ENCODE measurements at places on chromosomes 11 and 22.

GRCh38 chr11:77455740-77456139, 18.2 kb downstream of the PAK1 start:
- no peak for DNase-seq

GRCh38 chr11:74707602-74708510, 23.4 kb downstream of the CHRDL2 start:
- DNase-seq = no peak

DNA sequence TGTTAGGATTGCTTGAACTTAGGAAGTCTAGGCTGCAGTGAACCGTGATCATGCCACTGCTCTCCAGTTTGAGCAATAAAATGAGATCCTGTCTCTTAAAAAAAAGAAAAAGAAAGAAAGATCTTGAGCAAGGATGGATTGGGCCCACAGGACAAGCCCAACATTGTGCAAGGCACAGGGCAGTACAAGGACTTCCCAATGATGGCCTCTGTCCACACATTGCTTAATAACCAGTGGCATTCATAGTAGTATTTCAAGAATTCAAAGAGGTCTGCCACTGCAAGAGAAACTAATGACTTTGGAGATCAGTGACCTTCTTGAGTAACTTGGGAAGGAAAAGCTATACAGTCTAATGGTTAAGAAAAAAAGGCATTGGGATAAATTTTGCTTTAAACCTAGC, 44.6 kb downstream of the SEZ6L start:
- no peak for DNase-seq

DNA sequence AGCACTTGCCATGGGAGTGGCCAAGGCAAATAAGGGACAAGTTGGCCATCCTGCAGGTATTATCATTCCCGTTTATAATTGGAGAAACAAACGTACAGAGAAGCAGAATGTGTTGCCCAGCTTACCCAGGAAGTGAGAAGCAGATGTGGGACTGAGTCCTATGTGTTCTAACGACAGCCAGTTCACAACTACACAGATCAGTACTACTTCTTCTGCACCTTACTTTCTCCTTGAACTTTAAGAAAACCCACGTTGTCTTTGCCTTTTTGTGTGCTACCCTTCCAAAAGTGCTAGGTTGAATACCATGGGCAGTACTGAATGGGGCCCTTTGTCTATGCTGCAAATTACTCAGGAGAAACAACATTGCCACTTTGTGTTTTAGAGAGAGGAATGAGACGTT, 62.8 kb upstream of the BLID start:
- DNase-seq = no peak

GRCh38 chr11:43989162-43989981, 46.9 kb downstream of the C11orf96 start:
- no peak for DNase-seq

- DNase-seq = no peak
Measured at GRCh38 chr11:13861411-13861810, 101.1 kb upstream of the SPON1 start.

- DNase-seq = no peak
Measured at GRCh38 chr11:19822531-19822930, 109.9 kb downstream of the NAV2 start.

- DNase-seq = no peak
Measured at GRCh38 chr11:64226507-64227051, 505 bp downstream of the NUDT22 start.

DNA sequence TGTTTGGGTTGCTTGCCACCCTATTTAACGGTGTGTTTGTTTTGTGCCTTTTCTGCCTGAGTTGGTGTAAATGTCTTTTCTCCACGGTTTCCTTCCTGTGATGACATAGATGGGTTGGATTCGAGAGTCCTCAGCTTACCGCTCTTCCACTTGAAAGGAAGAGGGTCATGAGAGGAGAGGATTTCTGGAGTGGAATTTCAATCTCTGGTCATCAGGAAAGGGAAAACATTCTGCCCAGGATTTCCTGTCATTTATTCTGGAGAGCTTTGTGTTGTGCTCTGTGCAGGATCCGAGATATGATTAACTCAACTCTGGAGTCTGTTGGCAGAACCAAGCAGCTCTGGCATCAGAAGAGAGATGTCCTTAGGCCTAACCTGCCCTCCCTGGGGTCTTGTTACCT, 605.2 kb downstream of the NTM start:
- no peak for DNase-seq

- DNase-seq = peak; percentile 11
Measured at GRCh38 chr11:74685905-74686304, 45.3 kb downstream of the CHRDL2 start.

GRCh38 chr11:72012091-72012630, 13.5 kb downstream of the IL18BP start:
- DNase-seq = no peak

- DNase-seq = no peak
Measured at GRCh38 chr11:24391167-24391566, 105.7 kb upstream of the LUZP2 start.

GRCh38 chr11:132976115-132976514, 556.2 kb downstream of the OPCML start:
- no peak for DNase-seq

GRCh38 chr11:97685695-97686094, 1295.9 kb downstream of the JRKL start:
- DNase-seq = no peak

DNA sequence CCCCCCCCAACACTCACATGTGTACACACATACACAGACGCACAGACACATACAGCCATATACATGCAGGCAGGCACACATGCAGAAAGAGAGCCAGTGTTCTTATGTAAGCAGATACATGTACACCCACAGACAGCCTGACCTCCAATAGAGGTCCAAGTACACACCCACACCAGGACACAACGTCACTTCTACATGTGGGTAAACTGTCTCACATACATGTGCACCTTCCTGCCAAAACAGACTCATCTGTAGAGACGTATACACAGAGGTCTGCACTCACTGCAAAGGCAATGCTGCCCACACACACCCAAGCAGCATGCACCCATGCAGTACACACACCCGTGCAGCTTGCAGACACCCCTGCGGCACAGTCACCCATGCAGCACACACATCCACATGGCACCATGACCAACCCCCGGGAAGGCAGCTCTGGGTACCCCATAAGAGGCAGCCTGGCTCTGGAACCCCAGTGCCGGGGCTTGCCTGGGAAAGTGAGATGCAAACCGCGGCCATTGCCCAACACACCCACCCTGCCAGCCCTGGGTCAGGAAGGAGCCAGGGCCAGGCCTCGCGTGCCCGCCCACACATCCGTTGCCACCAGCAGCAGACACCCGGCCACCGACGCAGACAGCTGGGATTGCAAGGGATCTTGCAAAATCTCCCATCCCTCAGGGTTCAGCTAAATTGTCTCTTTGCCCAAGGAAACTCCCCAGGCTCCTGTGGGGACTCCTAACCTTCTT, 10.1 kb downstream of the CASTOR1 start:
- DNase-seq = peak; percentile 40

- DNase-seq = no peak
Measured at GRCh38 chr22:39280250-39280649, 35.5 kb upstream of the PDGFB start.

DNA sequence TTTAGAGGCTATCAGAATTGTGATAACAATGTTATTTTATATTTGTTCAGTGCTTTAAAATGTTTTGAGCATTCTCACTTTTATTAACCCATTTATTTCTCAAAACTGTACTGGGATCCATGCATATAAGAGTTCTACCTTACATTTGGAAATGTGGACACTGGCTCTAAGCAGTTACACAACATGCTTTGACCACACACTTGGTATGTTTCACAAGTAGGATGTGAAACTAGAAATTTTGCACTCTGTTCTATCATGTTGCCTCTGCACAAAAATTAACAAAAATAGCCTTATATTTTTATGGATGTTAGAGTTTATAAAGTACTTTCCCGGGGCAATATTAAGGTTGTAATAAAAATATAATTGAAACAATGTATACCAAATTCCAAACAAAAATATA, 126.9 kb upstream of the CHORDC1 start:
- no peak for DNase-seq
